CD4-positive, alpha-beta T cell treated with Interleukin-2 at 100 ng/mL for 4 hours (primary cell): ENCODE measurements at places on chromosomes 2 and 18.

- no peak for DNase-seq
Measured at GRCh38 chr18:34976123-34976522, 65.1 kb upstream of the MAPRE2 start.

- DNase-seq: no peak
Measured at GRCh38 chr2:196951973-196952372, 25.5 kb upstream of the PGAP1 start.

- no peak for DNase-seq
Measured at GRCh38 chr2:104734937-104735586, 118.9 kb upstream of the POU3F3 start.

- no peak for DNase-seq
Measured at GRCh38 chr2:212158081-212158480, 380.5 kb downstream of the ERBB4 start.

- no peak for DNase-seq
Measured at GRCh38 chr2:11651856-11652548, 18.0 kb downstream of the NTSR2 start.

DNA sequence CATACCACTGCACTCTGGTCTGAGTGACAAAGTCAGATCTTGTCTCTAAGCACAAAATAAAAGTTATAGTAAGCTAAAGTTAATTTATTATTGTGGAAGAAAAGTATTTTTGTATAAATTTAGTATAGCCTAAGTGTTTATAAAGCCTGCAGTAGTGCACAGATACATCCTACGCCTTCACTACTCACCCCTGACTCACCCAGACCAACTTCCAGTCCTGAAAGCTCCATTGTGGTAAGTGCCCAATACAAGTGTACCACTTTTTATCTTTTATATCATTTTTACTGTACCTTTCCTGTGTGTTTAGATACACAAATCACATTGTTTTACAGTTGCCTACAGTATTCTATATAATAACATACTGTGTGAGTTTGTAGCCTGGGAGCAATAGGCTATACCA lies 57.5 kb downstream of the UBE2E3 start:
- DNase-seq: no peak

- DNase-seq: no peak
Measured at GRCh38 chr18:74012954-74013630, 134.5 kb downstream of the FBXO15 start.

GRCh38 chr2:15331787-15332186 lies 229.3 kb downstream of the NBAS start:
- no peak for DNase-seq

DNA sequence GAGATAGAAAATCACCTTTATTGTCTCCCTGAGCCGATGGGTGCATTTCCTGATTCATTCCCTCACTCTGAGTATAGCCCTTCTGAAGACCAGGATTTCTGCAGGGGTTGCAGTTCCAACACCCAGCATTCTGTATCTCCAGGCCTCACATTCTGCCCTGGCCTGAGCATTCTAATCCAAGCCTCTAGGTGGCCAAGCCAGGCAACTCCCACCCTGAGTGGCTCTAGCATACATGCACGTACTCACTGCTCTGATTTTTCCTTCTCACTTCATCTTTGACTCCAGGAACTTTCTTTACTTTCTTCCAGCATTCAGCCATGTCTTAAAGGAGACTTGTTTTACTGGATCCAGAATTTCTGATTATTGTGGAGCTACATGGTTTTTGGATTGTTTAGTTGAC lies 100.7 kb upstream of the STK39 start:
- DNase-seq: no peak

DNA sequence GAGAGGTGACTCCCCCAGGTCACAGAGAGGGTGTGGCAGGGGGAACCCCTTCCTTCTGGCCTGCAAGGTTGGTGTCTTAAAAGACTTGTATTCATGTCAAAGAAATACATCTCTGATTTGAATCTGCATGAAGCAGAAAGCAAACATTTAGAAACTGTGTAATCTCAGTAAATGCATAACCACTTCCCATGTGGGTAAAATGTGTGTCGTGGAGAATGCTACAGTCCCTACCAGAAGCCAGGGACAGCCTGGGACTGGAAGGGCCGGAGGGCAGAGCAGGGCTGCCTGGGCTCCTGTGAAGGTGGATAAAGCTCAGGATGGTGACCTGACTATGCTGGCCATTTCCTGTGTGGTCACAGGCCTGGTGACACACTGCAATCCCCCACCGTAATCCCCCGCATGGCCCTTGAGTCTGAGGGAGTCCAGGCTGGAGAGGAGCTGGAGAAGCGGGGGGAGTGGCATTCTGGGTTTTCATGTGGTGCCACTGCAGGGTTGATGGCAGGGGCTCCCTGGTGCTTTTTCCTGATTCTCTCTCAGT lies 102.2 kb downstream of the LRRC30 start:
- DNase-seq: no peak

DNA sequence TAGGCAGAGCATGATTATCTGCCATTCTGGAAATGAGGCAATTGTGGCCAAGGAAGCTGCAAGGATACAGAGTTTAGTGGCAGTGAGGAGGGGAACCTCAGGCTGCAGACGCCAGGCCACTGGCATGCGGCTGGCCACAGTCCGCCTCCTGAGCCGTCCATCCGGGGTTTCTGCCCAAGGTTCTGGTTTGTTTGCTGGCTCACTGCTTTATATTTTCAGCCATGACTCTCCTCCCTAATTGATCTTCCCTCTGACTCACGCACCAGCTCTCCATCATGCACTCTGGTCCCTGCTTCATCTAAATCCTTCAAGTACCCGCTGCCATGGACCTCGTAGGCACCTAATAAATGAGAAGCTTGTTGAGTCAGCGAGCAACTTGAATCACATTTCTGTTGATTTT lies 107.8 kb upstream of the REV1 start:
- no peak for DNase-seq
